ENCODE measurements at places on chromosomes 6 and 20.

GRCh38 chr20:24994470-24995368 is 2.2 kb upstream of the APMAP start:
- peak; percentile 49 for DNase-seq

DNA sequence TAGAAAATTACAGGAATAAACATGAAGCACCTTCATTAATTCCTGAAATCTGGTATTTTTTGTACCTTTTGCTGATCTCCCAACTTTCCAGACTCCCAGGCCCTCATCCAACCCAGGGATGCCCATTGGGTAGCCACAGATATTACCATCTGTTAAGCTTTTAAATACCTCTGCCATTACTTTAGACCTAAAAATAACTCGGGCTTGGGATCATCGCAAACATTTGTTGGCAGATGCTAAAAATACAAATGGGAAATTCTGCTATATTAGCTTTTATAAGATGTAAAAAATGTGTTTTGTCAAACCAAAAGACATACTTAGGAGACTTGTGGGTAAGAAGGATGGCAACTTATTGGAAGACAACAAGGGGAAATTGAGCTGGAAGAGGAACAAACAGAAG is 376.1 kb downstream of the CENPW start:
- no peak for DNase-seq

GRCh38 chr20:33781133-33781532 is 30.0 kb upstream of the CHMP4B start:
- DNase-seq, result no peak

- DNase-seq, result no peak
These were observed 42.7 kb upstream of the AGPAT4 start for GRCh38 chr6:161316531-161316930.

DNA sequence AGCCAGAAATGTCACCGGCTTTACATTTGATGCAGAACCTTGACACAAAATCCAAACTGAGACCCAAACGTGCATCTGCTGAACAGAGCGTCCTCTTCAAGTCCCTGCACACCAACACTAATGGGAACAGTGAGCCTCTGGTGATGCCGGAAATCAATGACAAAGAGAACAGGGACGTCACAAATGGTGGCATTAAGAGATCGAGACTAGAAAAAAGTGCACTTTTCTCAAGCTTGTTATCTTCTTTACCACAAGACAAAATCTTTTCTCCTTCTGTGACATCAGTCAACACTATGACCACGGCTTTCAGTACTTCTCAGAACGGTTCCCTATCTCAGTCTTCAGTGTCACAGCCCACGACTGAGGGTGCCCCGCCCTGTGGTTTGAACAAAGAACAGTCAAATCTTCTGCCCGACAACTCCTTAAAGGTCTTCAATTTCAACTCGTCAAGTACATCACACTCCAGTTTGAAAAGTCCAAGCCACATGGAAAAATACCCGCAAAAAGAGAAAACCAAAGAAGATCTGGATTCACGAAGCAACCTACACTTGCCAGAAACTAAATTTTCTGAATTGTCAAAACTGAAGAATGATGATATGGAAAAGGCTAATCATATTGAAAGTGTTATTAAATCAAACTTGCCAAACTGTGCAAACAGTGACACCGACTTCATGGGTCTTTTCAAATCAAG is 108.4 kb downstream of the RTN4IP1 start:
- DNase-seq, result peak; percentile 76

GRCh38 chr6:21110684-21111083 is 482.9 kb upstream of the SOX4 start:
- DNase-seq, result no peak

GRCh38 chr6:163136681-163137397 is 277.7 kb upstream of the QKI start:
- DNase-seq, result no peak

DNA sequence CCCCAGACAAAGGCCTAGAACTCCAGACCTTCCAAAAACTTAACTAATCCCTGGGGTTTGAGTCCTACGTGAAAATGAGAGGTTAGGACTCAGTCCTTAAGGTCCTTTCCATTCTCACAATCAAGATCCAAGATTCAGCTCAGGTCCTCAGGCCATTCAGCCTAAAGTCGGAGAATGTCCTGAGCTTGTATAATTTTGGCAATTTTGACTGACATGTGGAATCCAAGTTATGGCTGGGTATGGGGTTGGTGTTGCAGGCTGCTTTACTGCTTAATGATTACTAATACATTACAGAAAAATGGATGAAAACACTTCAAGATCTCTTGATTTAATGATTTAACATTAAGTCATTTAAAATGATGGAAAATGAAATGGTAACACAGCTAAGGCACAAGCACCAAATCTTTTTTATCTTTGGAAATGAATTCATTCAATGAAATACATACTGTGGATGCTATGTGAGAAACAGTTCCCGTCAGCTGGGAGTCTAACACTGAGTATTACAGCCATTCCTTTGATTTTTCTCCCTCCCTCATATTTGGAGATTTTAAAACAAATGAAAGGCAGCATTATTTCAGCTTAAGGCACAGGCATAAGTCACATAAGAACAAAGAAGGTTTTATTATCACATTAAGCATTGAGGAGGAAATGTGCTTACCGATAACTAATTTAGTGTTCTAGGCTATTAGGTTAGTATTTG is 1.3 kb downstream of the ARHGAP18 start:
- DNase-seq, result no peak

- DNase-seq, result no peak
These were observed 13.3 kb upstream of the RIPOR2 start for GRCh38 chr6:24949020-24949569.

- DNase-seq, result no peak
These were observed 24.6 kb upstream of the CCDC167 start for GRCh38 chr6:37524025-37524969.

Data from T-helper 1 cell (primary cell).